Activated T-helper 1 cell treated with Interleukin-2 at 50 U/mL for 16 hours (primary cell): ENCODE measurements at places on chromosomes 13 and 19.
A peak's percentile ranks its signal among the peaks of the same experiment; 100 is the strongest.

- no peak for DNase-seq
Measured at GRCh38 chr19:4052114-4052992, 14.3 kb downstream of the ZBTB7A start.

GRCh38 chr19:38657633-38658222 is 10.3 kb downstream of the ACTN4 start:
- no peak for DNase-seq

DNA sequence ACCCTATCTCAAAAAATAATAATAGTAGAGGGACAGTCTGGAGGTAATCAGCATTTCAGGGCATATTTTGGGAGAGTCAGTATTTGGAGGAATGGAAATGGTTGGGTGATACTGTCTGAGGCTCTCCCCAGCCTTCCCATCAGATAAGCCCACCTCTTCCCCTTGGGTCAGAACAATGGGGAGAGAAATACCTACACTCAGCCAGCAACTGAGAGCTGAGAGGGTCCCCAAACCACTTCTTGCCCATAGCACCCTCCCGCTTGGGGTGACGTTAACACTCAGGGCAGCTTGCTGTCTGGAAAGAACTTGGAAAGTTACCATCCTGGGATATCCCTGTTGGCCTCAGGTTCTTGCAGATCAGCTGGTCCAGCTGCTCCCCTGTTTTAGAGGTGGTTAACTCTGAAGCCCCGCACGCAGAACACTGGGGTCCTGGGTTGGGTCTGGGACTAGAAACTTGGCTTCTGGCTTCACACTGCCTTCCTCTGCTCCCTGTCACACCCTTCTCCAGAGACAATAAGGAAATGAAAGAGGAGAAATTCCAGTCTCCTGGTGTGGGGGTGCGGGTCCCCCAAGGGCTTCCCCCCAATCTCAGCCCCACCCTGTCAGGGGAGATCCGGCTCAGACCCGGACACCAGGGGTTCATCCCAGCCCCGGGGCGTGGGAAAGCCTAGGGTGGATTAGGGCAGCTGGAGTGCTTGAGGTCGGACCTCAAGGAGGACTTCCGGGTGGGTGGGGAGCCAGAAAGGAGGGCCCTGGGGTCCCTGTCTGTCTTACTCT is 2.5 kb downstream of the FOXA3 start:
- DNase-seq, result no peak

GRCh38 chr13:97768134-97768533 is 185.3 kb upstream of the IPO5 start:
- DNase-seq, result no peak

- no peak for DNase-seq
Measured at GRCh38 chr19:23823952-23824389, 65.3 kb upstream of the ZNF681 start.

GRCh38 chr13:68927387-68928026 is 1180.1 kb upstream of the ATXN8OS start:
- DNase-seq, result no peak

DNA sequence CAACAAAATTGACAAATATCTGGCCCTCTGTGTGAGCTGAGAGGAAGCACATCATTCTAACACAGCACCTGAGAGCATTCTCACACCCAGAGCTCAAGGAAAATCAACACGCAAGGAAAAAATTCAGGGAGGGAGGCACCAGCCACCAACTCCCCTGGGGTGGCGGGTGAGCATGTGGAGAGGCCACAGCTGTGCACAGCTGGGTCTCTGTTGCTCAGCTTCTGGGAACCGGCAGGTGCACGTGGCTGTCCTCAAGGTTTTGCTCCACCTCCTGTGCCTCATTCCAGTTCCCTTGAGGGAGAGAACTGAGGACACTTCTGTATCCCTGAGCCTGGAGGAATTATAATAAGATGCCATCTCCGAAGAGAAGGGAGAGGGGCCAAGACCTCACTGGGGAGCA is 134.0 kb downstream of the USP12 start:
- DNase-seq, result no peak

GRCh38 chr13:98353750-98354149 is 176.7 kb upstream of the RNF113B start:
- DNase-seq, result no peak

DNA sequence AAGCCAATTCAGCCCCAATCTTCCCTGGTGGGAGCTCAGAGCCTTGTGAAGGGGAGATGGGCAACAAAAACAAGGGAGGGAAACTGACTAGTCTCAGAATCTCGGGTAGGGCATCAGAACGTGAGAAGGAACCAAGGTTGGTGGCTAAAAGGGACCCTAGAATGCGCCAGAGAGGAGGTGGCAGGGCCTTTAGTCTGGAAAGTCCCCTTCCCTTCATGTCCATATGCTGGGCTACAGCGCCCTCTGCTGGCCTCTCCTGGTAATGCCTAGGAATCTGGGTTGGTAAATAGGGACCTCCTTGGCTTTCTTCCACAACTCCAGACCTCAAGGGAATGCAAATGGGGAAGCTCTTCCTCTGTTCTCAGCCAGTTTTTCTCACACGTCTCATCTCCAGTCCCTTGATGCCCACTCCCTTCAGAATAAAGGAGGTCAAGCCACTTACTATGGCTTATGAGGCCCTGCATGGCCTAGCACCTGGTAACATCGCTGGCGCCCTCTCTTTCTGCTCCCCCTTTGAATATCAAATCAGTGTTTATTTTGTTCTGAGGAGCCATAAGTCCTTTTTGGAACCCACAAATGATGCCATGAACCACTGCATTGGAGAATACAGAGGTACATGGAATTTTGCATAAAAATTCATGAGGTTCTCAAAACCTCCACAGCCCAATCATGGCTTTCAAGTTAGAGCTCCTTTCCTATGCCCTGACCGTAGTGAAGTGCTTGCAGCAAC is 1.4 kb upstream of the CCDC97 start:
- DNase-seq, result peak; percentile 85

GRCh38 chr19:35801828-35802227 is 10.8 kb downstream of the PRODH2 start:
- no peak for DNase-seq

DNA sequence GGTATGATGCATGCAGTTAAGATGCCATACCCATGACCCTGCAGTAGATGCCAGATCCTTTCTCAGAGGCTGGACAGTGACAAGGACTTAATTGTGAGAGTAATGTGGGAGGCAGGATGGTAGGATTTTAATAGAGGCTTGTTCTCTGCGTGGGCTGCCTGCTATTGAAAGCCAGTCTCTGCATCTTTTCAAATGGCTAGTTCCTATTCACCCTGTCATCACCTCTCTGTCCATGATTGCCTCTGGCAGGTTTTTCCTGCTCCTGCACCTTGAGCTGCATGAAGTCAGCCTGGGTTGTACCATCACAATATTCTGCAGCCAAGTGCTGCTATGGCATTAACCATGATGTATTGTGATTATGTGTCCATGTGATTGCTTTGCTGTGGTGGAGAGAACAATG is 440.5 kb downstream of the ITGBL1 start:
- no peak for DNase-seq

DNA sequence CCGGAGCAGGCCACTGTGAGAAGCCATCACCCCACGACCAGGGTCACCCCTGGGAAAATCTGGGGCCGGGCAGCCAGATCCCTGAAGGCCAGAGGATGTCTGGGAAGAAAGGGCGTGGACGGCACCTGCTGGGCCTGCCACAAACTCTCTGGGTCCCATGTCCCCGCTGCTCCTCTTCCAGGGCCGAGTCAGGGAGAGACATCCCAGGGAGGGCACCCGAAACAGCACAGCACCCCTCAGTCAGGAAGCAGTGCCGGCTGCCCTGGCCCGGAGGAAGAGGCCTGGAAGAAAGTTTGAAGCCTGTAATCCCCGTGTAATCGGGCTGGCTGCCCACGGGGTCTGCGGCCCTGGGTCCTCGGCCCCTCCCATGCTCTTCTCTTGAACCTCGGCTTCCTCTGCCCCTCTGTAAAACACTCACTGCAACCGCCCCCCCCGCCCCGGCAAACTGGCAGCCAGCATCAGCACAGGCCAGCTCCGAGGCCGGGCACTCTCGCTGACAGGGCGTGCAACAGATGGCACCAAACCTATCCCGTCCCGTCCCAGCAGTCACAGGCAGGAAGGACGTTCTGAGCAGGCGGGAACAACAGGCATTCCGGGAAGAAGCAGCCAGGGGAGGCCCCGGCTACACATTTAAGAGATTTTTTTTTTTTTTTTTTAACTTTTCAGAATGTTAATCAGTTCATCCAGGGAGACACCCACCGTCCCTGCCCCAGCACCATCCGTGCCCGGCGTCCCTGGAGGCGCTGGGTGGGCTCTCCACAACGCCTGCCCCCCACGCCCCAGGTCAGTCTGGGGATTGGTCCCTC is 1.5 kb downstream of the SBNO2 start:
- no peak for DNase-seq

GRCh38 chr13:30711375-30711774 is 24.0 kb upstream of the ALOX5AP start:
- DNase-seq, result no peak

GRCh38 chr13:113946409-113947181 is 27.3 kb downstream of the C13orf46 start:
- no peak for DNase-seq

GRCh38 chr13:101415358-101416174 is 742 bp downstream of the NALCN start:
- DNase-seq, result no peak

DNA sequence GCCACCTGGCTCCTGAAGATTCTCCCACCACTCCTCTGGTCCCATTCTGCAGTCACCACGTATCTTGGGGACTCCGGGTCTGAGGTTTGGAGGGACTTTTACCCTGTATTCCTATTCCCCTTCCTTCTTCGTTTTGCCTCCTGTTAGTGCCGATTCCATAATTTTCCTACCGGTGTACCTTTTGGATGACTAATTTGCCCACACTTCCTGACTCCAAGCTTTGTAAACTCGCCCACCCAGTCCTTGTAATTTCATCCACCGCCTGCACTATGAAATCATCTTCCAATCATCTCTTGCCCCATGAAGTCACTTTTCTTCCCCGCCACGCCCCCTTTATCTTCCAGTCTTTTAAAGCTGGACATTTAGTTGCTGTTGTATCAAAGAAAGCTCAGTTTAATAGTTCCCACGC is 572 bp downstream of the UCHL3 start:
- no peak for DNase-seq

DNA sequence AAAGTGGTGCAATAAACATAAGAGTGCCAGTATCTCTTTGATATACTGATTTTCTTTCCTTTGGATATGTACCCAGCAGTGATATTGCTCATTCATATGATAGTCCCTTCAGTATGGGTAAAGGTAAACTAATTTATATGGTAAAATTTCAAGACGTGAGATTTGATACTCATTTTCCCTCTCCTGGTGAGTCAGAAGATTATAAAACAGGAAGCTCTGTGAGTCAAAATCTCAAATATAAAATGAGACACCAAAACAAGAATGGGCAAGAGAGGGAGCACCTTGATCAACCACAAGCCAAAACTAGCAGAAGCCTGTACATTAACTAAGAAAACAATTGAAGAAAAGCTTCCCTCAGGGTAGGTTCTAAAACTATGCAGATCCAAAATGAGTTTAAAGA is 216.3 kb downstream of the SLITRK6 start:
- no peak for DNase-seq

- DNase-seq, result no peak
Measured at GRCh38 chr13:76808927-76809326, 77.3 kb downstream of the KCTD12 start.

DNA sequence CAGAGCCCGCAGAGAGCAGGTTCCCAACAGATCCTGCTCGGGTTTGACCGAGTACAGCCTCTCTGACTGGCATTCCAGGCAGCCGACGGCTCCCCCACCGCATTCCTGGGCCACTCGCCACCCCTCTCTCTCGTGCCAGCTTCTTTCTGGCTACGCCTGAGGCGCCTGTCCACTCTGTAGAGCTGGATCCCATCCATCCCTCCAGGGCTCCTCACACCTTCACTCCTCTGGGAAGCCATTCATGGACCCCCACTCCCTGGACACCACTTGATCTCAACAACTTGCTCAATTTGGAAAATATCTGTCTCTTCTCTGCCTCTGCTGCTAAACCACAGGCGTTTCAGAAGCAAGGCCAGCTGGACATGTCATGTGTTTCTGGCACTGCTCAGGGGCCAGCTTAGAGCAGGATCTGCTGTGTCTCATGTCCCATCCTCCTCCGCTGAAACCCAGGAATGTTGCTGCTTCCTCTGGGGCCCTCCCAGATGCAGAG is 30.6 kb upstream of the ATP1A3 start:
- no peak for DNase-seq

- no peak for DNase-seq
Measured at GRCh38 chr13:46810440-46810839, 13.5 kb upstream of the ESD start.

GRCh38 chr13:24511019-24511815 is 1.4 kb downstream of the PARP4 start:
- DNase-seq, result no peak

DNA sequence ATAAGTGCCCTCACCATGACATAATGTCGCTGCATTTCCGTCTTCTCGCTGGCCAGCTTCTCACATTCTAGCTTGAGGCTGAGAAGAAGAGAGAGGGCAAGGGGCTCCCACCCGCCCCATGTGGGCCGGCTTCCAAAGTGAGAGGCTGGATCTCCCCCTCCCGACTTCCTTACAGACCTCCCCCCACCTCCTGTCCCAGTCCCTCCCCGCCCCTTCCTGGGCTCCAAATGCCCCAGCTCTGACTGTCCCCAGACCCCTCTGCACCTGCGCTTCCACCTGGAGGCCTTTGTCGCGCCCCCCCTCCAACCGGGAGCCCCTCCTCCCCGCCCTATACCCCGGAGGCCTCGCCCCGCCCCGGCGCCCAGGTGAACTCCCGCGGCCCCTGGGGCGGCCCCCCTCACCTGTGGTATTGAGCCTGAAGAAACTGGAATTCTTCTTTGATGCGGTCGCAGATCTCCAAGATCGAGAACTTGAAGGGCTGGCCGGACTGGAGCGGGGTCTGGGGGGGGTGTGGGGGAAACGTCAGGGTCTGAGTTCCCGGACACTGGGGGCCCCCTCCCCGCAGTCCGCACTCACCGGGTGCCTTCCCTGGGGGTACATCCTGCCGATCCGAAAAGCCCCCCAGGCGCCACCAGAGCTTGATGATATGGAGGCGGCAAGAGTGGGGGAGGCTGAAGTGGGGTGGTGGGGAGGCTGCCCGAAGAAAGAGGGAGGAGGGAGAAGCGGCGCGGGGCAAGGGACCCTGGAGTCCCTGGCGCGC is 595 bp downstream of the TLE2 start:
- no peak for DNase-seq

DNA sequence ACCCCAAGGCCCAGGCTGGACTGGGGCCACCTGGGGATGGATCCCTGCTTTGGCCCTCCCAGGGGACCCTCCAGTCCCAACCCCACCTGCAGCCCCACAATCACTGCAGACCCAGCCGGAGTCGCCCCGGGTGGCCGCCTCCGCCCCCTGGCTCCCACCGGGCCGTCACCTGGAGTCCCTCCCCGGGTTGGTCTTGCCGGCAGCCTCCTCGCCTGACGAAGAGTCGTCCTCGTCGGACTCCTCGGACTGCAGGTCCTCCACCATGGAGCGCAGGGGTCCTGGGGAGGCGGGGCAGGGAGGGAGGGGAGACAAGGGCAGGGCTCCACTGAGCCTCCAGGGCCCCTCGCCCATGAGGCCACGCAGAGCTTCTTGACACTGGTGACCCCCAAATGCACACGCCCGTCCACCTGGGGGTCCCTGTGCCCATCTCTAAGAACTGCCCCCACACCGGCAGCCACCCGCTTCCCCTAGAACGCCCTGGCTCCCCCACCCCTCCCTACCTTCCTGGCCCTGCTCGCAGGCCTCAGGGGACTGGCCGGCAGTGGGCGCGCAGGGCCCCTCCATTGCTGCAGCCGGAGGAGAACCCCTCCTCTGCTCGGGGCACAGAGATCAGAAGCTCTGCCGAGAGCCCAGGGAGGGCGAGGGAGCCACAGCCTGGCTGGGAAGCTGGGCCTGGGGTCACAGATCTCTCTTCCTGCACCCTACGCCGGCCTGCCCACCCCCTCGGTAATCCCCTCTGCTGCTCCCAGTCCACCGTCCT is 63.4 kb downstream of the MLLT1 start:
- no peak for DNase-seq

GRCh38 chr13:100214886-100215285 is 126.0 kb downstream of the PCCA start:
- no peak for DNase-seq
